ENCODE measurements at places on chromosomes 5 and 9.

DNA sequence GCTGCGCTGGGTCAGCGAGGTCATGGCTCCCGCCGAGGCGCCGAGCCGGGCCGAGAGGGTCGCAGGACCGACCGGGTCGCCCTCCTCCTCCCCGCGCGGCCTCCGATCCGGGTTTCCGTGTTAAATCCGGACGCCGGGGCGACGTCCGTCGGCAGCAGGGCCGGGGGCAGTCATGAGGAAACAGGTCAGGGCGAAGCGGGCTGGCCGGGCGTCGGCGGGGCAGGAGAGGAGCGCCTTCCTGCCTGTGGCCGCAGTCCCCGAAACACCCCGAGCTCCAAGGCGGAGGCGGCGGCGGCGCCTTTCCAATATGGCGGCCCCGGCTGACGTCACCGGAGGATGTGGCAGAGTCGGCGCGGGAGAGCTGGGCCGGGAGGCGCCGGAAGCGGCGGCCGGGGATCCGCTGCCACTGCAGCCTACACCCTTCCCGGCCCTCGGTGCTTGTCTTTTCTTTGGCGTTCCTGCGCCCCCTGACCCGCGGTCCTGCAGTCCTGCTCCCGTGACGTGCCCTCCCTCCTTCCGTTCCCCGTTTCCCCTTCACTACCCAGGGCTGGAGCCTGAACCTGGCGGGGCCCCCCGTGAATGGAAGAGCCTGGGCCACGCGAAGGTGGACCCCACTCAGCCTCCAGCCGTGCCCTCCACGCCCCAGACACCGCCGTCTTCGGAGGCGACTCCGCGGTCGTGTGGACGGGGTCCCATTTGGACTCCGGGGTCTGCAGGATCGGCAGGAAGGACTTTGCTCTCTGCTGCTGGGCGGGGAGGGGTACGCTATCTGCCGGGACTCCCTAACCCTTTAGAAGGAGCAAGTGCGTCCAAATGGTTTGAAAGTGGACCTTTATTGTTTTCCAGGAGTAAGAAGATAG lies at the start of gene GOLPH3:
Gene GOLPH3 (minus strand): TSS at position 309 of the 860 bp plus-strand sequence. CDS start 285 bp downstream, at position 24.
- DNase-seq, result peak; percentile 82

DNA sequence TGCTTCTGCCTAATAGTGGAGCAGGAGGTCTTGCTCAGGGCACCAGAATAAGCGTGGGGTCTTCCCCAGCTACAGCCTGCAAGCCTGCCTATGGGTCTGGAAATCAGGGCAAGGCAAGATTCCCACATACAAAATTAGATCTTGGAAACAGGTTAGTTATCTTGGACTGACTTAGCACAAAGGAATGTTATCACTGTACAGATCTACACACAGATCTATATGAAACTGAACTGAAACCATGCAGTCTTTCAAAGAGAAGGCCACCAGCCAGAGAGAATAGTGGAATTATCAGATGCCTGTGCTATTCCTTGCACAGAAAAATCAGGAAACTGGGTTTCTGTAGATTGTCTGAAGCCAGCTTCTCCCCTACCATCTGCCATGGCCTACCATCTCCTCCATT lies 585.7 kb downstream of the ACTL7B start:
- DNase-seq, result no peak

GRCh38 chr5:62581836-62582597 lies 3.4 kb downstream of the LRRC70 start:
- no peak for DNase-seq

GRCh38 chr9:133975511-133975910 lies 16.6 kb downstream of the VAV2 start:
- no peak for DNase-seq

GRCh38 chr5:82620957-82621600 lies 342.9 kb upstream of the RPS23 start:
- DNase-seq, result no peak

DNA sequence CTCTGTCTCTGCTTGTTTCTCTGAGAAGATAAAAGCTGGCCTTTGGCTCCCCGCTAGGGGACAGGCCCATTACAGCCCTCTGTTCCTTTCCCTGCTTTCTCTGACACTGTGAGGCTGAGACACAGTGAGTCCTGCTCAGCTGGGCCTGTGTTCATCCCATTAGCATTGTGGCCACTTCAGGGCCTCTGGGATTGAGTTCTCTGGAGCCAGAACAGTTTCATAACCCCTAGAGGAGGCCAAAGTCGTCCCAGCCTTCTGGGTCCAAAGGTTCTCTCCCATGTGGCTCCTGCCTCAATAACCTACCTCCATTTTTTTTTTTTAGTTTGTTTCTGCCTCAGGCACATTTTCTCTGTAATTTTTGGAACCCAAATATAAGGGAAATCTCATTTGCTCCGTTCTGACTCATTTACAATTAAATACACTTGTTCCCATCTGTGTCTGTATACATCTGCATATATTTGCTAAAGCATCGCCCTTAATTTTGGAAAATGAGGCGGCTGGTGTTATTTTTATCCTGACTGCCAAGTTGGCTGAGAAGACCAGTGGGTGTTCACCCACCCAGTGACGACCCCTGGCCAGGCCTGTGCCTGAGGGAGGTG lies 27.3 kb upstream of the CTNNA1 start:
- no peak for DNase-seq

DNA sequence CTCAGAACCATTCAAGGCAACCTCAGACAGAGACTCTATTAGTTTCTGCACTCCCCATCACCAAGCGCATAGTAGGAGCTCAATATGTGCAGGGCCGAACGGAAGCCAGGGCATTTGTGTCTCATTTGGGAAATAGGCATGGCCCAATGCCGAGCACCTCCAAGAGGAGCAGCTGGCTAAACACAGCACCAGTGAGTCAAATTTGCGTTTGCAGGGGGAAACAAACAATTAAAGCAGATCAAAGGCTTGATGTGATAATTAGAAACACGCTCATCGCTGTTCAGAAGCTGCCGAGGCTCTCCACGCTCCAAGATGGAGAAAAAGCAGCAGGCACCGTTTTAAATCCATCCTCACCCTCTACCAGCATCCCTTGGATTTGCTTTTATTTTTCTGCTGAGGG lies 225.3 kb downstream of the AGTPBP1 start:
- DNase-seq, result no peak

DNA sequence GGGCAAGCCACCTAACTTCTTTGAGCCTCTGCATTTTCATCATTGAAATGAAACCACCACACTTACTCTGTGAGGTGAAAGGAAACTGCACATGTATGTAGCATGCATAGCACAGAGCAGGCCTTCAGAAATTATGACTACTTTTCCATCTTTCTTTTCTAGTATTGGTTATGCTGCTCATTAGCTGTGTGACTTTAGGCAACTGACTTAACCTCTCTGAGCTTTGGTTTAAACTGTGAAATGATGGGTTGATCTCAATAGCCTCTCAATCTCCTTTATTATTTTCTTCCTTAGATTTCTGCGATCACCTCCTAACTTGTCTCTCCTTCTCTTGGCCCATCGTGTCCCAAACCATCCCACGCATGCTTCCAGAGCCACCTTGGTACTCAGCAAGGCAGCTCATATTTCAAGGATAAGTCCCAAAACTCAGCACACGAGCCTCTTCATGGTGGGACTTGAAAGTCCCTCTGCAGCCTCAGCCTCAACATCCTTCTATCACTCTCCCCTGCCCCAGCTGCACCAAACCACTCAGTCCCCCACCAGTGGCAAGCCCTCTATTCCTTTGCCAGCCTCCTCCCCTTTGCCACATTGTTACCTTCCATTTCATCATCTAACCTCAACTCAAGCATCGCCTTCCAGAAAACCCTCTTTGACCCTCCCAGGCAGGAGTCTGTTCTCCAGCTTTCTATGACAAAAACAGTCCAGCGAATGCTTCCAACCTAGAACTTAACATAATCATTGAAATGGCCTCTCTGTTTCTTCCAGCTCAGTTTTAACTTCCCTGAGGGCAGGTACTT lies 60.3 kb upstream of the DNAH5 start:
- no peak for DNase-seq

- DNase-seq, result no peak
These were observed 150.6 kb downstream of the MACIR start for GRCh38 chr5:103409013-103409670.

DNA sequence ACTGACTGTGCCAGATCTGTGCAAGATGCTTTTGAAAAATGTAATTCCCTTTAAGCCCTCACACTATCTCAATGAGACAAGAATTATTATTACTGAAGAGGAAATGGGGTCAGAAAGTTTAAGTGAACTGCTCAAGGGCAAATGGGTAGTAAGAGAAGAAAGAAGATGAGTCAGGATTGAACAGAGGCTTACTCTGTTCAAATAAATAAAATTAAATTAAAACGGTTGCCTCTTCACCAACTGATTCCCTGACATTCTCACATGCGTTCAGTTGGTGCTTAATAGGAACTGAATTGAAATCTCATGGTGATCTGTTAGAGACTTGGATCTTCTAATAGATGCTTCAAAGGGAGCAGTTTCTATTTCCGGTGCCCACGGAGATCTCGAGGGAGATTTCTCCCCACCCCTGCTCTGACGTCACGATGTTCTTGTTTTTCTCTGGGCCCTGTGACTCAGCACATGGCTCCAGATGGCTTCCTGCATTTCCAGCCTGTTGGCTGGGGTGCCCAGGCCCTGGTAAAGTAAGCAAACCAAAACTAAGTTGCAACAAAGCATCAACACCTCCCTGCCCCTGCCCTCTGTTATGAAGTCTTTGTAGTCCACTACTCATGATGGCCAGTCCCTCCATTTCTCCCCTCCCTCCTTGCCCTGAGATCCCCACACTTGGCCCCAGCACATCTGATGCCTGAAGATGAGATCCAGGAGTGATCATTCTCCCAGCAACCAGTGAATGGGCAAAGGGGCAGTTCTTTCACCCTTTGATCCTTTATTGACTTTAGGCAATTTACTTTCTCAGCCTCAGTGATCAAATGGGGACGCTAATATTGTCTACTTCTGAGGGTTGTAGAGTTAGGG lies 106.1 kb upstream of the CPEB4 start:
- DNase-seq, result no peak

- no peak for DNase-seq
These were observed 38.9 kb upstream of the N4BP3 start for GRCh38 chr5:178074266-178074952.

GRCh38 chr9:36306471-36307306 lies 48.4 kb upstream of the GNE start:
- DNase-seq, result no peak

DNA sequence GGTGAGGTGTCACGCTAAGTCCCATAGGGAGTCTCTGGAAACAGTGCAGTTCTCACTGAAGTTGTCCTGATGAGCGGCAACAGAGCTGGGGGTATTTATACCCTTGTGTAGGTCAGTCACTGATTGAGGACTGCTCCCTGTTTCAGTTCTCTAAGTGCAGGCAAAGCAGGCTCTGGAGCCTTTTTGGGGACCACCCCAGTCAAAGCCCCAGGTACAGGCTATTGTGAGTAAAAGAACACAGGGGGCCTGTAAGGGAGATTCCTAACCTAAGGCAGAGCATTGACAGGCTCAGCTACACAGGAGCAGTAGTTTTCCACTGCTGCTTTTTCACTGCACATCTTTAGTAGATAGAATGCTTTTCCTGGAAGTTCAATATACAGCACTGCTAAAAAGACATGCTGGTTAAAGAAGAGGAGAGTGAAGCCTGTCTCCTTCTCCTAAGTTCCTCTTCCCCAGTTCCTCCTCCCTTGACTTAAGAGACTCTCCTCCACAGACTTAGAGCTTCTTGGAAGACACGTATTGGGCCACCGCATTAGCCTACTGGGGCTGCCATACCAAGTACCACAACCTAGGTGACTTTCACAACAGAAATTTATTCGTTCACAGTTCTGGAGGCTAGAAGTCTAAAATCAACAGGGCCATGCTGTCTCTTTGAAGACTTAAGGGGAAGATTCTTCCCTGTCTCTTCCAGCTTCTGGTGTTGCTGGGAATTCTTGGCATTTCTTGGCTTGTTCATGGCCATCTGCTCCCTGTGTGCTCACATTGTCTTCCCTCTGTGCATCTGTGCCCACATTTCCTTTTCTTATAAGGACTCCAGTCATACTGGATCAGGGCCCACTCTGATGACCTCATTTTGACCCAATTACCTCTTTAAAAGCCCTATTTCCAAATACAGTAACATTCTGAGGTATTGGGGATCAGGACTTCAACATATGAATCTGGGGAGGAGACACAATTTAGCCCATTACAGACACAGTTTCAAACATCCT lies 221.0 kb downstream of the ESM1 start:
- DNase-seq, result no peak

GRCh38 chr9:96100385-96101300 lies 201.3 kb downstream of the HSD17B3 start:
- DNase-seq, result no peak

DNA sequence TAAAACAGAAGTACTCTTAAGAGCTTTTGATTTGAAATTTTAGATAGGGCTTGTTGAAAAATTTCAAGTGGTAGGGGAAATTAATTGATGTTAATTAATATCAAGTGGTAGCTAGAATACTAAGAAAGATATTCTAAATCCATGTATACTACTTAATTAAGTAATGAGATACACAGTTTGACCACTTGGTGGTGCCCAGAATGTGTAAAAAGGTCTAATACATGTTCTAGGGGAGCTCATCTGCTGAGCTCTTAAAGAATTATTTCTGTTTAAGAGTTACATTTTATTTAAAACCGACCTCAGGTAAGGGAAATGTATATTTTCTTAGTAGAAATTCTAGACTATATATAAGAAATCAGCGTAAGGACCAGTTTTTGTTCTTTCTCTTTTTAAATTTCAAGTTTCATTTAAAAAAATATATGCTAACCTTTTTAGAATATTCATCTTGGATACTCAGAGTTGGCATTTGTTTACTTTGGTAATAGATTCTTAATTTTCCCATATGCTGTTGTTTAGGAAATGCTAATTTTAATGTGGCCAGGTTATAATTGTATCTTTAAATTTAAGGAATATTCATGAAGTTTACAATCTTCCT lies 61.5 kb downstream of the LNPEP start:
- DNase-seq, result no peak

DNA sequence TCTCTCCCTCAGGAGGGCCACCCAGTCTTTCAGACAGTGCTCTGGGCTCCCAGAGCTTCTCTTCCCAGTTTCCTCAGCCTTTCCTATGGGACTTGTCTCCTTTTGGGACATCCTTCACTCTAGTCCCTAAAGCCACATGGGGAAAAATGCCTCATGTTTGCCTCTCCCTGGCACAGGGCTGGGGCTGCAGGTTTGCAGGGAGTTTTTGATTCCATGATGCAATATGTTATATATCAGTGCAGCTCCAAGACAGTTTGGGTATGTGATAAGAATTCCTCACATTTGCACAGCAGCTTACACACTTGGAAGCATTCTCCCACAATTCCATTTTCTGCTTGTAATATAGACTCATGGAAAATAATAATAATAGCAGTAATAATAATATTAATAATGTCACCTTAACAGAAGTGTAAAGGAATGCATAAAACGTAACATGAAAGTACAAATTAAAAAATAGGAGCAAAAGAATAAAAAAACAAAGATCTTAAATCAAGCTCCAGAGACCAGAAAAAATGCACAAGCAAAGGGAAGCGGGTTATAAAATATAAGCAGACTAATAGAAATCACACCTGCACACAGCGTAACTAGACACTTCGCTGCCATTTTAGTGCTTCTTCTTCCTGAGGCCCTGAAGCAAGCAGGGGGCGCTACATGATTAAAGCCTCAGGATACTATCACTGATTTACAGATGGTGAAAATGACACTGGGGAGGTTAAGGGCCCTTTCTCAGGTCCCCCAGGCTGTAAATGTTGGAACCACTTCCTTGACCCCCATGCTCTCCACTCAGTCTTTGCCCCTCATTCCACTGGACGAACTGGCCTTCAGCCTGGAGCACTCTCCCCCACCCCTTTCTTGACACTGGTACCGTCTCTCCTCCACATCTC lies 70.0 kb upstream of the IL17B start:
- no peak for DNase-seq

- no peak for DNase-seq
These were observed 18.8 kb downstream of the NUP214 start for GRCh38 chr9:131144201-131144600.

GRCh38 chr5:103271570-103272289 lies 13.2 kb downstream of the MACIR start:
- DNase-seq, result no peak
